ENCODE measurements at places on chromosomes 16 and 17.

- DNase-seq: no peak
Measured at GRCh38 chr16:56912746-56913708, 18.9 kb upstream of the HERPUD1 start.

- DNase-seq: no peak
Measured at GRCh38 chr17:66570447-66571195, 264.3 kb upstream of the CACNG5 start.

DNA sequence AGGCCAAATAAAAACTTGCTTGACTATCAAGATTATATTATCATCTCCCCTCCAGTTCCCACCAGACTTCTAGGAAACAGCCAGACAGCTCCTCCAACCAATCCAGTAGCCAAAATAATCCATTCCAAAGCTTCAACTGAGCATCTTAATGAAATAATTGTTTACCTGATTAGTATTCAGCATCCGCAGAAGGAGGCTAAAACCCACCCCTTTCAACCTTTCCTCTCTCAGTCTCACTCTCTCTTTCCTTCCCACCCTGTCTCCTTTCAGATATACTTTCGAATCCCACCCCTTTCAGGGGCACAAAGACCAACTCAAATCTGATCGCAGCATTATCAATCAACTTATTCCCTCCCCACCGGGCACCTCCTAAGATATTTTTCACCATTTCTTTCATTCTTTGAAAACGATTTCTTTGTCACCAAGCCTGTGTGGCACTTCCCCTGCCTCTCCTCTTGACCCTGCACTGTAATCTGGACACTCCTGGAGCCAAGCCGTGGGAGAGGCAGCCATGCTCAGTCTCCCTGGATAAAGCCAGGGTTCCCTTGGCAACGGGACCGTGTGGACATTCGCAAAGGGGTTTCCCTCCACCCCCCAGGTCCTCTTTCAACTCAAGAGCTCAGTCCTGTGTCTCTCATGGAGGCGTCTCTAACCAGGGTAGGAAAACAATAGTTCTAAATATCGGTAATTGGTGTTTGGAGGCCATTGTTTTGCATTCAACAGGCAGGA, at the start of gene ANKFN1:
Gene ANKFN1 (plus strand): TSS at position 602 of the 729 bp plus-strand sequence. CDS start 59,193 bp downstream, outside the sequence.
- no peak for DNase-seq

DNA sequence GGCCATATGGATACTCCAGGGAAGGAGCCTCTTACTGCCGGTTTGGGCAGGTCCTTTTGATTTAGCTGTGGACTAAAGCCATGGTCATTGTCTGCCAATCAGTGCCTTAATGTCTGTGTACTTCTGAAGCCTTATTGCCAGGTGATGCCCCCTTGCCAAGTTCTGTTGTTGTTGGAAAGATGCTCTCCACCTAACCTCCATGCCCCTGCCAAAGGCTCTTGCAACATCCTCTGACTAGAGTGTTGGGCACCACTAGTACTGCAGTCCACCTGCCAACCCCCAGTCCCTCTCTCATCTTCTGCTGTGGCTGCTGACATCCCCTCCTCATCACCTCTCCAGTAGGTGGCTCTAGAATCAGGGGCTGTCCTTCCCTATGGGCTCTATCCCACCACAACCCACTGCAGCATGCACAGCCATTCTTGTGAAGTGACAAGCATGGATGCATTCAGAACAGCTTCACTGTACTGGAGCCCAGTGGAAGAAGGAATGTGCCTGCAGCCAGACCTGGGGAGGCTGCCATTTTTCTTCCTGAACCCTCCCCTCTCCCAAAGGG, 375.3 kb upstream of the CDH5 start:
- no peak for DNase-seq

- DNase-seq: no peak
Measured at GRCh38 chr17:17063546-17064122, 21.4 kb downstream of the MPRIP start.

GRCh38 chr16:50804290-50804907, 62.5 kb downstream of the CYLD start:
- no peak for DNase-seq

DNA sequence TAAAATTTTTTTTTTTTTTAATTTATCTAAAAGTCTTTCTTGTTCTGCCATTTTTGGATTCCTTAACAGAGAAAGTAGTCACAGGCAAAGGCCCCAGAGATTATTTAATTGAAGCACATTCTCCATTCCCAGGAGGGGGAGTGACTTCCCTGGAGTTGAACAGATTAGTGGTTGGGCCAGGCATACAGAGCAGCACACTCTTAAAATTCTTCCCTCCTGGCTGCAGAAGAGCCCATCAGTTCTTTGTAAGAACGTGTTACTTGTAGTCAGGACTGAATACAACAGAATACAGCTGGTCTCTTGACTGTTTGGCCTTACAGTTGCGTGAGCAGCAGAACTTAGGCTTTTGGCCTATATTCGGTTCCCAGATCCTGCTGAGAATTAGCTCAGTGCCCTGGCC, 1.8 kb downstream of the ALKBH5 start:
- DNase-seq: no peak
